ENCODE measurements at places on chromosomes 12 and 14. TPM values are rescaled to one million over a fixed set of nuclear protein-coding genes. Genes with fewer than 3 reads are reported as not detected.

Gene PSEN1
- 17.0 TPM for polyA plus RNA-seq

Gene DIO3
- polyA plus RNA-seq: 0.82 TPM

DNA sequence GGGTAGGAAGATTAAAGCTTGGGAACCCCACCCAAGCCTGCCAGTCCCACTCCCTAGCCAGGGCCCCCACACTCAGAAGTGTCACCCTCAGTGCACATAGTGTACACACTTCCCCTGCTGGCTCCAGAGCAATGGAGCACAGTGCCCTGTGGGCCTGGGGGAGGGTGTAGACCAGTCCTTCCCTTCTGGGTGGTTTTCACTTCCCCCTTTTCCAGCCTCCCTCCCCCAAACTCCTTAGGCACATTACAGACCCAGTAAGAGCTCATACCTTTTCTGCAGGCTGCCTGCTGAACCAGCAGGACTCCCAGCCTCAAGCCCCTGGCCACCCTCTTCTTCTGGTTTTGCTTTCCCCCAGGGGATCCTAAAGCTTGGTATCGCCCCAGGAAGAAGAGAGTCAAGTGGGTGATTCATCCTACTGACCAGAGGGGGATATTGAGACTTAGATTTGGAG is at the start of gene ZNF385A:
Gene ZNF385A (minus strand): TSS at position 143 of the 451 bp plus-strand sequence. CDS start 219 bp downstream, outside the sequence.
- H3K4me1 ChIP-seq: no peaks in the 10 kb centered on the region
- H3K27ac ChIP-seq: no peak within 1 kb of the TSS
- peak within 1 kb of the TSS; percentile 5 for H3K4me3 ChIP-seq
- no peaks in the 10 kb centered on the region for H3K36me3 ChIP-seq
- DNase-seq: no peak

DNA sequence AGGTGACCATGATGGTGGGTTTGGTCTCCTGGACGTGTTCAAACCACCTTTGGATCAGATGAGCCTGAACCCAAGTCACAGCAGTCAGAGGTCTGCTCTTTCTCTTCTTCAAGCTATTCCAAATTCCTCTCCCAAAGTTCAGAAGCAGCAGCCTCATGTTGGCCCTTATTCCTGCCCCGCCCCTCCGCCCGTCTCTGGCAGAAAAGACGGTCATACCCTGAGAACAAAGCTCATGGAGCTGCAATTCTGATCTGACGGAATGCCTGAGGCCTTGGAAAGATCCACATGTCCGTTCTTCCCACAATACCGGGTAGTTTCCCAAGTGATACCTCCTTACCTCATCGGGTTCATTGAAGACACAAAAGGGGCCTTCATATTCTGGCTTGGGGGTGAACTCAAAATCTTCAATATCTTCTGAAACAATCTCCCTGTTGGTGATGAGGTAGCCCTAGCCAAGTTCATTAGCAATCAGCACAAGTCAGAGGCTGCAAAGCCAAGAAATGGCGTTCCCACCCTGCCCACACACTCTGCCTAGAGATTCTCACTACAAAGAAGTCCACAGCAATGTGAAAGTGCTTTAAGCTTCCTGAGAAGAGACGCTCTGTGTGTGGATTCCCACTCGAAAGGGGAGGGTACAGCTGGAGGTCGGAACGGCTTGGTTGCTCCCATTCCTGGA is 11.2 kb downstream of the POLE start:
- no peak for DNase-seq
- no peak overlapping the region for H3K27ac ChIP-seq
- no peak overlapping the region for H3K4me3 ChIP-seq
- no peaks in the 10 kb centered on the region for H3K27me3 ChIP-seq
- H3K36me3 ChIP-seq: no peaks in the 10 kb centered on the region

DNA sequence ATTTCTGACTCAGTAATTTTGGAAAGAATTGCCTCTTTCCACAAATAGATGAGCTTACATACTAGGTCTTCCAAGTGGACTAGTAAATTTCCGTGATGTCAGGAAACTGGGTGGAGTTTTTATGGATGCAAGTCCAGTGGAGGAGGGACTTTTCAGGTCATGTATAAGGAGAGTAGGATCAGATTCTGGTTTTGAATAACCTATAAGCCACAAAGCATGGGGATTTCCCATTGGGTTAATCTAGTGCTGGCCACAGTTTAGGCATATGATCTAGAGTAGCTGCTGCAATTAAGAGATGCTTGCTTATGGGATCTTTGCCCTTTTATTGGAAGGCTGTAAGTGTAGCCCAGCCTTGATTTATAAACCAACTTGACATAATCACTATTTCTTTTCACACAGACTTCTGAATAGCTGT is 33.8 kb downstream of the STK38L start:
- H3K36me3 ChIP-seq: no peaks in the 10 kb centered on the region
- no peak overlapping the region for H3K27ac ChIP-seq
- no peak for DNase-seq
- H3K4me3 ChIP-seq: no peak overlapping the region
